CD4-positive, CD25-positive, alpha-beta regulatory T cell (primary cell): ENCODE measurements at places on chromosomes 11 and 22.

DNA sequence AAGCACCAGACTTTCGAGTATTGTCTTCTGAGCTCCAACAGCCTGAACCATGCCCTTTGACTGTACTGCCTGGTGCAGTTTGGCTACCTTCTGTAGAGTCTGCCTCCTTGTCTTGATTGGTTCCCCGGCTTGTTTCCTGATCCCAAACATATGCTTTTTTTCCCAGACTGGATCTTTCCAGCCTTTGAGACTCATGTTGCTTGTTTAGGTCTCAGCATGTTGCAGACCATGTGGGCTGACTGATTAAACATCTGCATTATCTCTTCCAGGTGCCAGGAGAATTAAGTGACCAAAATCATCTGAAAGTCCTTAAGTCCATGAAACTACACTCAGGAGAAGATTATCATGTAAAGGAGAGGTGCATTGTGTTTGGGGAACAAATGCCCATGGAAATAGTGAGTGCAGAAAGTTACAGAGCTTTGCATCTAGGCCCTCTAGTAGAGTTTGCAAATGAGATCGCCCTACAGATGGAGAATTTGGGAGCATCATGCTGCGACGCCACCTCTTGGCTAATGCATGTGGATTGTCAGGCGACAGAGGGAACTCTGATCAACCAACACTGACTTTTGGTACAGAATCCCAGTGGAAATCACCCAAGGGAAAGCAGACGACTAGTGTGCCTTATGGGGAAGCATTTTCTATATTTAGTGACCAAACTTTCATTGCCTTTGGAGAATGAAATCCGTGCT, 188.8 kb downstream of the BLID start:
- no peak for DNase-seq

DNA sequence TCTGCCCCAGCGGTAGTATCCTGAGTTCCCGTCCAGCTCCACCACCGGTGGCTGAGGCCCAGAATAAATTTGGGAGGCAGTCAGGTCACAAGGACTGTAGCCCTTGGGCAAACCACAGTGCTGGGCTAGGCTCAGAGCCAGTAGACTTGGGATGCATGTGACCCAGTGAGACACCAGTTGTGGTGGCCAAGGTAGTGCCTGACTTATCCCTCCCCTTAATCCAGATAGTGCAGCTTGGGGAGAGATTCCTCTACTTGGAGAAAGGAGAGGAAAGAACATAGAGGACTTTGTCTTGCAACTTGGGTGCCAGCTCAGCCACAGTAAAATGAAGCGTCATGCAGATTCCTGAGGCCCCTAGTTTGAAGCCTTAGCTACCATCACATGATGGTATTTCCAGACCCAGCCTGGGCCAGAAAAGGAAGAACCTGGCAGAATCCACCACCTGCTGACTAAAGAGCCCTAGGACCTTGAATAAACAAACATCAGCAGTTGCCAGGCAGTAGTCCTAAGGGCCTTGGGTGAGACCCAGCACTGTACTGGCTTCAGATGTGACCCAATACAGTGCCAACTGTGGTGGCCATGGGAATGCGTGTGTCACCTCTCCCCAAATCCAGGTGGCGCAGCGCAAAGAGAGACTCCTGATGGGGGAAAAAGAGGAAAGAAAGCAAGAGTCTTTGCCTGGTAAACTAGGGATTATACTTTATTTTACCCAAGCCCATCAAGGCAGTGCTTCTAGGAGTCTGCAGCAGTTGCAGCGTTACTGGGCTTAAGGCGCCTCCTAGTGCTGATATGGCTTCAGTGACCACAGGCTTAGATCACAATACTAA, 17.0 kb upstream of the DDX10 start:
- DNase-seq = peak; percentile 63

DNA sequence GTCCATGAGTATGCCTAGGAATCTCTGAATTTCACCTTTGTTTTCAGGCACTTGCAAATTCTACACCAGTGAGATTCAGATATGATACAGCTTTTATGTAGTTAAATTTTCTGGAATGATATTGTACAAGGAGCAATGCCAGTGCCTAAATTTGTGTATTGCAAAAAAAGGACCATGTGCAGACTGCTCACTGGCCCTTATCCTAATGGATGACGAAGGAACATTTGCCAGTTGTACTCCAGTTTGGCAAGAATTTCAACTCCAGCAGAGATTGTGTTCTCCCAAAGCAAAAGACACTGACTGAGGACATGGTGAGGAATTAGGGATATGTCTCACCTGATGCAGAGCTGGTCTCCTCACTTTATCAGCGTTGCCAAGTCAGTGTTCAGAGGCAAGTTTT, 8.6 kb downstream of the NAT10 start:
- no peak for DNase-seq

- no peak for DNase-seq
Observed at GRCh38 chr11:58905721-58906547, 33.4 kb upstream of the GLYATL1 start.

- no peak for DNase-seq
Observed at GRCh38 chr22:24398409-24398808, 29.0 kb upstream of the ADORA2A start.

- DNase-seq = peak; percentile 80
Observed at GRCh38 chr11:35391922-35392688, 27.3 kb downstream of the SLC1A2 start.

- DNase-seq = no peak
Observed at GRCh38 chr11:8823174-8823742, 87.7 kb upstream of the AKIP1 start.

DNA sequence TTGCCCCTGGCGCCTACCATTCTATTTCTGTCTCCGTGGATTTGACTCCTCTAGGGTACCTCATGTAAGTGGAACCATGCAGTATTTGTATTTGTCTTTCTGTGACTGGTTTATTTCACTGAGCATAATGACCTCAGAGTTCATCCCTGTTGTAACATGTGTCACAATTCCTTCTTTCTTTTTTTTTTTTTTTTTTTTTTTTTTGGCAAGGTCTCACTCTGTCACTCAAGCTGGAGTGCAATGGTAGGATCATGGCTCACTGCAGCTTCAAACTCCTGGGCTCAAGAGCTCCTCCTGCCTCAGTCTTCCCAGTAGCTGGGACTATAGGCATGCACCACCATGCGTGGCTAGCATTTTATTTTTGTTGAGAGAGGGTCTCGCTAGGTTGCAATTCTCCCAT, 74.0 kb upstream of the SEPTIN5 start:
- DNase-seq = no peak

- no peak for DNase-seq
Observed at GRCh38 chr11:87368858-87369480, 331.2 kb downstream of the TMEM135 start.

- no peak for DNase-seq
Observed at GRCh38 chr11:116701297-116701801, 71.4 kb downstream of the BUD13 start.

- no peak for DNase-seq
Observed at GRCh38 chr11:75100314-75100713, 3.6 kb upstream of the OR2AT4 start.

- no peak for DNase-seq
Observed at GRCh38 chr11:32154275-32154674, 63.4 kb downstream of the RCN1 start.

DNA sequence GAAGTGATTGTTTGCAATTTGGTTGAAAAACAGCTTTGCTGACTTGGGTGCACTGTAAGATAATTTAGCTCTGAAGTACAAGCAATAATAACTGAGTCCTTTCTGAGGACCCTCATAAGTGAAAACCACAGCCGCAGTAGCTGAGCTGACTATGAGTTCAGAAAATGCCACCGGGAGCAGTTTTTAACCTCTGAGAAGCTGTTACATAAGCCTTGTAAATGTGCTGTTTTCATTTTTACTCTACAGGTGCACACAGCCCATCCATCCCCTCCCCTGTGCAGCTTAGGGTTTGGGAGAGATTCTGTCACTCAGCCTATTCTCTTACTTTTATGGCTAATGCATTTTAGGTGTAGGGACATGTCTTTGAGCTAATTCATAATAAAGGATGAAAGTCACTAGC, 255.5 kb upstream of the C11orf87 start:
- DNase-seq = no peak

GRCh38 chr22:35586771-35587170, 30.4 kb downstream of the MB start:
- no peak for DNase-seq

DNA sequence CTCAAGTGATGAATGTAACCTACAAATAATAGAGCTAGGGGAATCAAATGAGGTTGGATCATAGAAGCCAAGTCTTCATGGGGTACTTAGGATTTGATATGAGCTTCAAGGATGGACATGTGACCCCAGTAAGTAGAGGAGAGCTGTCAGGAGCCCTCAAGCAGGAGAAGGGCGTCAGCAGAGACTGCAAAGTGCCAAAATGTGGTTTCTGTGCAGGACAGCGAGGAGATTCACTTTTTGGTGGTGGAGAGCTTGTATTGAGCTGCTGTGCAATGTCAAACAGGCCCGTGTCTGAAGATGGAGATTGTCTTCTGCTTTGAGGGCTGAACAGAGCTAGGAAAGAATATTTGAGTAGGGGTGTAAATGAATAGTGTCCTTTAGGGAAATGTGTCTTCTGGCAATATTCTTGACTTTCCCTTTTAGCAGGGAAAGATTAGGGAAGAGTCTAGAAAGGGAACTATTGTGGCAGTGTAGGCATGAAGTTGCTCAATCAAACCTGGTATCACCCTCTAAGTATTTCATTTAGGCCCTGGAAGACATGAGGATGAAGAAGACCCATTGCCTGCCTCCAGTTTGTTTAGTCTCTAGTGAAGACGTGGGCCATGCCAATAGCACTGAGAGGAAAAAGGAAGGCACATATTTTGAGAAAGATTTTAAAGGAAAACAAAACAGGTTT, 31.2 kb upstream of the SORL1-AS1 start:
- DNase-seq = no peak

GRCh38 chr11:110473706-110474105, 44.0 kb downstream of the FDX1 start:
- DNase-seq = no peak
